ENCODE measurements at places on chromosomes 2 and 18. TPM values are rescaled to one million over a fixed set of nuclear protein-coding genes. Genes with fewer than 3 reads are reported as not detected.

The OXER1 gene
- 4.9 TPM for total RNA-seq

The CCDC74A gene
- total RNA-seq = 4.4 TPM

The PLEKHM3 gene
- 26.5 TPM for total RNA-seq

The DYNAP gene
- total RNA-seq = not detected

The TIA1 gene
- 156 TPM for total RNA-seq

The SGO2 gene
- total RNA-seq = 4.8 TPM

The SAG gene
- not detected for total RNA-seq

The TUBB8B gene
- total RNA-seq = not detected

The CDH20 gene
- total RNA-seq = 0.14 TPM

The CCDC102B gene
- 1.5 TPM for total RNA-seq

GRCh38 chr2:178912416-178913048 is 105.3 kb upstream of the TTN start:
- DNase-seq = no peak

DNA sequence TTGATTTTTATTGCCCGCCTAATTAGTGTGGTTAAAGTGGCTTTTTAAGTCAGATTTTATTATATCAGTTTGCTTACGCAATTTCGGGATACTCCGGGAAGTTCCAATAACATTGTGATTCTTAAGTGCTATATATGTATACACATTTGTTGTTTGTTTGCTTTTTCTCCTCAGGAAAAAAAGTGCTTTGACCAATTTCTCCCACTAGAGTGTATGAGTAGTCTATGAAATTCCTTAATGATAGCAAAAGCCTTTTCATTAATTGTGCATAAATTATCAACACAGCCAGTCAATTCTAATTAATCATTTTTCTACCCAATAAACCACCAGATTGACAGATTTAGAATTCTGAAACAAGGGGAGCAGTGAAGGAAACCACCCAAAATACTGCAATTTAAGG is 172.2 kb downstream of the DPP10 start:
- DNase-seq = no peak

DNA sequence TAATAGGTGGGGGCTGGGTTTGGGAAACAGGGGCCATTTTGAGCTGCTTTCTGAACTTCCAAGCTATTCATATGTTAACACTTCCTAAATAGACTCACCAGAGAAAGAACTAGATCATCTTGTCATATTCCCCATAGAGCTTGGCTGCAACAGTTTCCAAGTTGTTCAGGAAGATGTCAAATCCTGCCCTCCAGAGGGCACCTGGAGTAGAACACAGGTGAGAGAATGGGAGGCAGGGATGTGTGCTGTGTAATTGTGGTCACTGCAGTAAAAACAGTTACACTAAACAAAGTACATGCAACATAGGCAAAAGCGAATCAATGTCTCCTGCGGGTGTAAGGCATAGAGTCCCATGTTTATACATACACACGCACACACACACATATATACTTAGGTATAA is 34.5 kb upstream of the LRRC30 start:
- DNase-seq = no peak

- no peak for DNase-seq
Measured at GRCh38 chr2:36351736-36352349, 3.7 kb upstream of the CRIM1 start.

DNA sequence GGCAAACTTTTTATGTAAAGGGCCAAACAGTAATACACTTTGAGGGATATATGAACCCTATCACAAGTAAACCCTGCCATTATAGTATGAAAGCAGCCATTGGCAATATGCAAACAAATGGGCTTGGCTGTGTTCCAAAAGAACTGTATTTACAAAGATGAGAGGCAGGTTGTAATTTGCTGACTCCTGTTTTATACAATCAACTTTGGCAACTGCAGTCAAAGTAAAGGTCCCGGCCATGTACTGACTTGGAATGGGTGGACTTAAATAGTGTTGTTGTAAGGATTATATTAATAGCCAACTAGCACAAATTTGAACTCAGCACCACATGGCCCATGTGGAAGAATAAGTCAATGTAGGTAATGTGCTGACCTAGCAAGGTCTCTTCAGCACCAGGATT is 223.4 kb downstream of the WDPCP start:
- DNase-seq = no peak

GRCh38 chr2:121884511-121884921 is 129.1 kb downstream of the TSN start:
- no peak for DNase-seq

DNA sequence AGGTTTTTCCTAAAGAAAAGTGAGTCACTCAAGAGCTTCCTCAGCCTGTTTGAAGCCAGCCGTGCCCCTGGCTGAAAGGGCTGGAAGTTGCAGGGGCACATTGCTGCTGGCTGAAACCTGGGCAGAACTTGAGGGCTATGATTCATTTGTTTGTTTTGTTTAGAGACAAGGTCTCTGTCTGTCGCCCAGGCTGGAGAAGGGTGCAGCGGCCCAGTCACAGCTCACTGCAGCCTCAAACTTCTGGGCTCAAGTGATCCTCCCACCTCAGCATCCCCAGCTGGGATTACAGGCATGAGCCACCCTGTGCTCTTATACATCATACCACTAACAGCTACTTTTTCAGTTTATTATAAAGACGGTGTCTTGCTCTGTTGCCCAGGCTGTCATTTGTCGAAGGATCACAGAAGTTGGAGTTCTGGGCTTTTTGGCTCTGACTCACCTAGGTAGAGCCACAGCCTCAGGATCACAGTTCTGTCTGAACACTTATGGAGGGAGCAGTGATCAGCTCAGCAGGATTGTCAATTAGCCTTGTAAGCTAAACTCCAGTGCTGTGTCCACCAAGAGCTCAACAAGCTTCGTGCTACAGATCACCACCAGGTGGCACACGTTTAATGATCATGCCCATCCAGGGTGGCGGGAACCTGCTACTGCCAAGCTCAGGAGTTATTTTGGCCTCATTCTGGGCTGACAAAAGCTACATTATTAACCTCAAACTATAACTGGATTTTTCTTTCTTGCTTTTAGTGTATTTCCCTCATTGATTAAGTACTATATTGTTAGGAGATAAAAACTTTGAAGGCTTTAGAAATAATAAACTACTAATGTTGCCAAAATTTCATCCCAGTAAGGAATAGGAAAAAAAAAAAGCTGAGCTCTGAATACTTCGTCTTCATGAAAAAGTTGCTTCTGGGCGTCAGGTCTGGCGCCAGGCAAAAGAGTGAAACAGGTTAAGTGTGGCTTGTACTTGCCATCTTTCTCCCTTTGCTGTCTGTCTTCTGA is 57.9 kb downstream of the ARHGEF33 start:
- peak; percentile 70 for DNase-seq

Data from transverse colon (tissue), 4 donors.